ENCODE measurements at places on chromosomes 7 and 10.

DNA sequence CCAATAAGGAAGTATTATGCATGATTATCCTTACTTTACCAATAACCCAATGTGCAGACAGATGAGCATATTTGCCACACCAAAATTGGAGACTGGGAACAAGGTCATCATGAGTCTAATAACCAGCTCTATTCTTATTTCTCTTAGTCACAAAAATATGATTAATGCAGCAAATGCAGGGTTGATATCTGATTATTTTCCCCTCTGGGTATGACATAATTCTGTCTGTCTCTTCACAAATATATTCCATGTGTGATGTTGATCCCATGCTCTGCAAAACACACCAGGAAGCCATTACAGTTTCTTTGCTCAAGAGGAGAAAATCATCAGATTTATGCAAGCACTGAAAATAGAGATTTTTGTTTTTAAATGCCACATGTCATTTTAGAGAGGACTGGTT lies 196.5 kb upstream of the DGKB start:
- no peak for DNase-seq

- no peak for DNase-seq
Observed at GRCh38 chr7:66741-67140, 125.6 kb upstream of the FAM20C start.

DNA sequence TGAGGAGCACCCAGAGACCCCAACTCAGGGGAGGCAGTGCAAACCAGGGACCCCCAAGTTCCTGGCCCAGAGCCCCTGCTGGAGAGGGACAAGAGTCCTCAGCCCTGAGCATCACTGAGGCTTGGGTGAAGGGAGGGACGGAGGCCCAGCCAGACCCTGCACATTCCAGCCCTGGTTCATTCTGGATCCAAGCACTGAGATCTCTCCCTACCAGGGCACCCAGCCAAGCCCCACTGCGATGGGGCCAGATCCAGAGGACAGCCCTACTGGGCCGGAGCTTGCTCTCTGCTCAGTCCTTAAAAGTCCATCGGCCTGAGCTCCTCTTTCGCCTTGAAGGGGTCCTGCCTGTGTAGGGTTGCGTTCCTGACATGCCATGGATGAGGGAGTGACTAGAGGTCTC lies 40.5 kb upstream of the RABGEF1 start:
- DNase-seq: no peak

- peak; percentile 40 for DNase-seq
Observed at GRCh38 chr10:117860823-117861222, 185.9 kb downstream of the RAB11FIP2 start.

GRCh38 chr7:2564970-2565540 lies 6.3 kb downstream of the IQCE start:
- DNase-seq: no peak

DNA sequence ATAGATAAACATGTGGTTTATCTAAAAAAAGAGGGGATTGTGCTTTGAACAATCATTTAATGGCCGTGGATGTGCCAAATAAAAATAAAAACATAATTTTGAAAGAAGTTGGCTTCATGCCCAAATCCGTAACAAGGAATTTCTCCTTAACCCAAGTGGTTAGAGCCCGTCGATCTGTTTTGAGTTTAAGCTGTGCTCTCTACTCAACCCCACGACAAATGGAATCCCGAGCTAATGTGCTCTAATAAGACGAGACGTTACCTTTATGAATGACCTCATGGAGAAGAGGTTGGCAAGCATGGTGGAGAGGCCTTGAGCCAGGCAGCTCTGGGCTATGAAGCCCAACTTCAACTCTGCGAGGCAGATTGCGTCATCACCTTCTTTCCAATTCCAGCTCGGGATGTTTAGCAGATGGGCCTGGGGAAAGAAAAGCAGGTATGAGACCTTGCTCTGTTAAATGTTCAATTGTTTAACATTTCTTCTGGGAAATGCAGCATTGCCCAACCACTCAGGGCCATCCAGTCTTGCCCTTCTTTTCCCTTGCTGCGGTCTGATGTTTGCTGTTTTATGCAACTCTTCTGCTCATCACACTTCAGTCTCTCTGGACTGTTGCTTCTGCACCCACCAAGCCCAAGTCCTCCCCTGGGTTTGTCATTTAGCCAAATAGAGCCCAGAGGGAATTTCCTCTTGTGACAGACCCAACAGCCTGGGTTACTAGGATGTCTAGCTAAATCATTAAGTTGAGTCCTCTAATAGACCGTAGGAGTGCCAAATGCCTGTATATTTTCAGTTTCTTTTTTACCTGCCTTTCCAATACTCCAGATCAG lies 564.6 kb downstream of the KCNMA1 start:
- peak; percentile 39 for DNase-seq

GRCh38 chr7:6317797-6318438 lies 45.5 kb upstream of the CYTH3 start:
- peak; percentile 72 for DNase-seq

- no peak for DNase-seq
Observed at GRCh38 chr7:36985866-36986400, 261.6 kb upstream of the AOAH start.

DNA sequence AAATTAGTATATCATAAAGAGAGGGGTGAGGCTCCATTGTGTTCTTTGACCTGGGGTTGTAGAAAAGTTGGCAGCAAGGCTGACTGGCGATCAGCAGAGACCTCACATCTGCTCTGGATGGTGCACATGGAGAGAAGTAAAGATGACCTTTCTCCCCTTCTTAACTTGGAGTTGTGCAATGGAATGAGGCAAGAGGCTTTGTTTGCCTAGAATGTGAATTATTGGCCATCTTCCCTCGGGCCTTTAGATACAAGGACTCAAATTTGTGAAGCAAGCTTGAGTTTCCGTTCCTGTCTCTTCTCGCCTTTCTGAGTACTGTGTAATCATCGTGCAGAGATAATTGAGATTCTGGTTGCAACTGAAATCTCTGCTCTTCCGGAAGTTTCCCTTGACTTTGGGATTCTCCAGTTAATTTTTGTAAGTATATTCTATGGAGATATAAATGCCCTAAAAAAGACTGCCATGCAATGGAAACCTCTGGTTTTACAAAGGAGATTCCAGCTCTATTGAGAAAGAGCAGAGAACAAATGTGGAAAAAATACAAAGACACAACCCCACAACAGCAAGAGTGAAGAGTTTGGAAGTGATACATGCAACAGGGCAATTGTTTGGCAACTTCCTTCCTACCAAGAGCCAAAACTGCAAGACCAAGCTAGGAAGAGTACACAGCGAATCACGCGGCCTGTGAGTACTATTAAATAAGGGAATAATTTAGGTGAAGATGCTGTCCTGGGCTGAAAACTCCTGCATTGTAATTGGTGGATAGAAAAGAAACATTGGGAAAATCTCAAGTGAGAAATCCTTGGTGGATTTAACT lies 542.3 kb upstream of the NRP1 start:
- DNase-seq: no peak

DNA sequence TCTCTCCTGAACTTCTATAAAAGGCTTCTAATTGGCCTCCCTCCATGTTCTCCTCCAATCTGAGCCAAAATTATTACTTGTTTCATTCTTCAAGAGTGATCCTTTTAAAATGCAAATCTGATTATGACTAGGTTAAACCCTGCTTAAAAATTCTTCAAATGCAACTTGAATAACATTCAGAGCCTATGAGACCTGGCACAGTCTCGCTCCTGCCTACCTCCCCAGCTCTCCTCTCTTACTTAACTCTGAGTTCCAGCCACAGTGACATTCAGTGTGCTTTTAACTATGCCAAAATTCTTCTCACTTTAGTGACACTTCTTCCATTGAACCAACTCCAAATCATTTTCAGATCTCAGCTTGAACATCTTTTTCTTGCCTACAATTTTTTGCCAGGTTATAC lies 68.8 kb downstream of the TMEM168 start:
- DNase-seq: no peak

DNA sequence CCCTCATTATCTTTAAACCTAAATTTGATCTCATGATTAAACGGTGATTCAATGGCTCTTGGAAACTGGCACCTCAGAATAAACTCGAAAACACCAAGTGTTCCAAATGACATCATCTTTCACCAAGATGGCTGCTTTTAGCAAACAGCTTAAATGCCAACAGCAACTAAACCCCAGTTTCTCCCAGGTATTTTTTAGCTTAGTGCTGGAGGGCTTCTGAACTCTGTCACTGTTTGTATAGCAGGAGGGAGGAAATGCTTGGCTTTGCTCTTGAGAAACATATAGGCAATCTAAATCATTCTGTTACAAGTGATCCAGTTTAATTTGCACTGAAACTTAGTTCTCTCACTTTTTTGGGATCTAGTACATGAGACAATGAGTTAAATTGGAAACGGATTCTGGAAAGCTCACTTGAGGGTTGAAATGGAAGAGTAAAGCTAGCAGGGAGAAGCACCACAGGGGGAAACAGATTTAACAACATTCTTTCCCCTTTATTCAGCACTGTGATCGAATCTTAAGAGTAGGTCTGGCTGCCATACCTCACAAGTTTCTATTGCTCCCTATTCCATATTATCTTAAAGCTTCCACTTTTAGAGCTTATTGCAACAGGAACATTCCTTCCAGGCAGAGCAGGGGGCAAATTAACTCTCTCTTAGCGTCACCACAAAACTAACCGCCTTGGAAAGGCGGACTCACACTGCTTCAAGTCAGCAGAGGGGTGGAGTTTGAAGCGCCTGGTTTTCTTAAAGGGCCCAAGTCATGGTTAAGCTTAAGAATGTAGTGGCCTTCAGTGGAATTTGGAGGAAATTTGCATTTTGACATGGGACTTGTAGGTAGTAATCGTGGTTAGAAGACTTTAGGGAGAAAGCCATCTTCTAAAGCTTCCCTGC lies 1.8 kb upstream of the CCDC6 start:
- DNase-seq: peak; percentile 94

DNA sequence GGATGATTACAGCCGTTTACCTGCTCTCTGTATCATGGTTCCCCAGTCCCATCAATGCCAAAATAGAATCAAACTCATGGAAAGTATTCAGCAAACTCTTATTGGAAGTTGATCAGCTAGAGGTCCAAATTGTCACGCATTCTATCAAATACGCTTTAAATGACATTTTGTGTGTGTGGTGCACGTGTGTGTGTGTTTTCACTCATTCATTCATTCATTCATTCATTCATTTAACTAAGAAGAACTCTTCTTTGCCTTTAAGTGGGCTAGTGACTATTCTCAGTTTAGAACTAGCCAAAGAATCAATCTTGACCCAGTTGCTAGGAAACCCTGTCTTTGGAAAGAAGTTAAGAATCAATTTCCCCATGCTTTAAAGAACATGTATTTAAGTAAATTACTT lies 102.8 kb downstream of the RTKN2 start:
- no peak for DNase-seq

DNA sequence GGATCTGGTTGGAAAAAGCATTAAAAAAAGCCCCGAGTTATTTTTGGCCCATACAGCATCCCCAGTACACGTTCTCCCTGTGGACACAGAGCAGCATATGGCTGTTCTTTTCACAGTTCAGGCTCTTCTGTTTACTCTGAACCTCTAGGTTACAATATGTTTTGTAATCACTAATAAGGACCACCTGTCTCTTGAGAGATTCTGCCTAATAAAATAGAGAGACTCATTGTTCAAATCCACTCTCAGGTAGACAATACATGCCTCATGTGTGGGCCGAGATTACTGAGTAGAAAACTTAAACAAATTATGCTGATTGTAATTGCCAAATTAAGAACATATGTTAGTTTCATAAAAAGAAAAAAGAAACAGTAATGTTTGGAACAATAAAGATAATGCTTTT lies 647.7 kb downstream of the GRM8 start:
- DNase-seq: no peak

DNA sequence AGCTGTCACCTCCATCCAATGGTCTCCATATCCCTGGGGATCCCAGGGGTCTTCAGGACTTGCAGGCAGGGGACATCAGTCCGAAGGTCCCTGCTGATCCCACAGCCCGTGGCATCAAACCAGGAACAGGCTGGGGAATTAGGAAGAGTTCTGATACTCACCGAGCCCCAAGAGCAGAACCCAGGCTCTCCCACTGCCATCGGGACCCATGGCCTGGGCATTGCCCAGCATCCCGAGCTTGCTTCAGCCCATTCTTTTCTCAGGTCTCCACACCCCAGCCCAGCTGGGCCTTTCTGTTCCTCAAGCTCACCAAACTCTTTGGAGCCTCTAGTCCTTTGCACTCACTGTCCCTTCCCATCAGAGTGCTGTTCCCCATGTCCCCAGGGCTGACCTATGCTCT lies 280.9 kb downstream of the GRID1 start:
- DNase-seq: no peak

DNA sequence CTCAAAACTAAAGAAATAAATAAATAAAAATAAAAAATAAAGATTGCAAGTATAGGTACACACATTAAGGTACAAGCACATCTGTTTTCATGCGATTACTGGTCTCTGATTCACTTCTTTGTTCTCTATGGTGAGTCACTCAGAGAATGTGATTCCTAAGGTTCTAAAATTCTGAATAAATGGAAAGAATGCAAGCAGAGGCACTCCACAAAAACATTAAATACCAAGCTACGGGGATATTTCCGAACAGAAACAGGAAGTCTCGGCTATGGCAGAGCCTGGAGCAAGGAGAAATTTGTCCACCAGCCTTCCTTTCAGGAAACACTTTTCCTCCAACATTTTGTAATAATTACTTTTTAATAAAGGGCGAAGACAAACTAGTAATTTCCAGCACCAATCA lies 1.4 kb downstream of the VOPP1 start:
- peak; percentile 90 for DNase-seq

DNA sequence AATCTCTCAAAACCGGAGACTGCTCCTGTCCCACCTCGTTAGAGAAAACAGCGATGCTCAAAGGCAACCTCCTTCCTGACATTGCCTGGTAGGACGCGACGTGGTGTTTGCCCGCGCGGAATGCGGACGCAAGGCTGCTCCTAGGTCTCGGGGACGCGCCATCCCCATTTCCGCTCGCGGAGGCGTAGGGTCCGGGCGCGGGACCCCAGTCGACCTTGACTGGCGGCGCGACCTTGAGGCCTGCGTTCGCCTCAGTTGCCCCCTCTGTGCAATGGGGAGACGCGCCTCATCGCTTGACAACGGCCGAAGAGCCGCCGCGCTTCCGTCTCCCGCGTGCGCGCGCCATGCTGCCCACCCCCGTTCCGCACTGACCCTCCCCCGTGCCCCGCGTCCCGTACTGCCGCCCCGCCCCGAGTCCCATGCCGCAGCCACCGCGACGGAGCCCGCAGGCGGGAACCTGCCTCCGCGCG lies 412 bp upstream of the PPIA start:
- DNase-seq: peak; percentile 40

DNA sequence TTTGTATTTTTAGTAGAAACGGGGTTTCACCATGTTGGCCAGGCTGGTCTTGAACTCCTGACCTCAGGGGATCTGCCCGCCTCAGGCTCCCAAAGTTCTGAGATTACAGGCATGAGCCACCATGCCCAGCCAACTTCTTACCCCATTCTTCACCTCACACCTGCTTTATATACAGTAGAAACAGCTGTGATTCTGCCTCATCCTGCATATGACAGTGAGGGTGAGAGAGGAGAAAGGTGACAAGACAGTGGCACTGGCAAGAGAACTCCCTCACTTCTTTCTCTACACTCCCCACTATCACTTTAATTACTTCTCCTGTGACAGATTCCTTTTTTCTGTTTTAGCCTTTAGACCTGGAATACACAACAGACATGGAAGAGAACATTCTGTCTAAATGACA lies 61.8 kb upstream of the CAPZA2 start:
- DNase-seq: no peak

- peak; percentile 45 for DNase-seq
Observed at GRCh38 chr10:128633864-128634540, 507.8 kb upstream of the MKI67 start.

All from fibroblast of skin of abdomen (primary cell).